ENCODE measurements at places on chromosomes 11 and 22.

DNA sequence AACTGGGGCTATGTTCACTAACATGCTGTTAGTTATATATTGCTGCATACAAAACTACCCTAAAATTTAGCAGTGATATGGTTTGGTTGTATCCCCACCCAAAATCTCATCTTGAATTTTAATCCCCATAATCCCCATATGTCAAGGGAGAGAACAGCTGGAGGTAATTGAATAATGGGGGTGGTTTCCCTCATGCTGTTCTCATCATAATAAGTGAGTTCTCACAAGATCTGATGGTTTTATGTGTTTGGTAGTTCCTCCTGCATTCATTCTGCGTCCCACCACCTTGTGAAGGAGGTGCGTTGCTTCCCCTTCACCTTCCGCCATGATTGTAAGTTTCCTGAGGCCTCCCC lies 10.0 kb upstream of the PATL1 start:
- no peak for DNase-seq

- no peak for DNase-seq
These were observed 70.6 kb downstream of the ADM start for GRCh38 chr11:10375280-10375971.

DNA sequence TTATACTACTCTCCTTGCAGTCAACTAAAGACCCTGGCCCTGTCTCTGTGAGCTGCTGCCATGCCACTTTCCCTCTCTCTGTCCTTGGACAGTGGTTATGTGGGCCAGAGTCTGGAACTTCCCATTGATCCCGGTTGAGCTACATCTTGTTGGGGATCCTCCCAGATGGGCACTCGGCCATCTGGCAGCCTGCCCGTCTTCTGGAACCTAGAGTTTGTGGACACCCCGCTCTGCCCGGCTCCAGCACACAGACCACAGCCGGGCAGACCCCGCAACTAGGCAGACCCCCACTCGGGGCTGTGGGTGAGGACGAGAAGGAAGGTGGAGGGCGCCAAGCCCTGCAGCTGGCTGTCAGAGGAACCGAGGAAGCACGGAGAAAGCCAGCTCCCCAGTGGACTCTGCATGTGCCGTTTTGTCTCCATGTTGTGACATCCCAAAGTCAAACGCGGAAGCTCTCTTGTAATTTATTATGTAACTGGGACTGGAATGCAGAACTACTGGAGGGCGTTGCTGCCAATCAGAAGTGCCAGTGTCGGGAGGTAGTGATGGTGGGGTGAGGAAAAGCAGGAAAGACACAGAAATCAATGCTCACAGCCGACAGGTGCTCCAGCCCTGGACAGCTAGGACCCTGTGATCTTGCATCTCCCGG lies 207.7 kb downstream of the CEP164 start:
- no peak for DNase-seq

DNA sequence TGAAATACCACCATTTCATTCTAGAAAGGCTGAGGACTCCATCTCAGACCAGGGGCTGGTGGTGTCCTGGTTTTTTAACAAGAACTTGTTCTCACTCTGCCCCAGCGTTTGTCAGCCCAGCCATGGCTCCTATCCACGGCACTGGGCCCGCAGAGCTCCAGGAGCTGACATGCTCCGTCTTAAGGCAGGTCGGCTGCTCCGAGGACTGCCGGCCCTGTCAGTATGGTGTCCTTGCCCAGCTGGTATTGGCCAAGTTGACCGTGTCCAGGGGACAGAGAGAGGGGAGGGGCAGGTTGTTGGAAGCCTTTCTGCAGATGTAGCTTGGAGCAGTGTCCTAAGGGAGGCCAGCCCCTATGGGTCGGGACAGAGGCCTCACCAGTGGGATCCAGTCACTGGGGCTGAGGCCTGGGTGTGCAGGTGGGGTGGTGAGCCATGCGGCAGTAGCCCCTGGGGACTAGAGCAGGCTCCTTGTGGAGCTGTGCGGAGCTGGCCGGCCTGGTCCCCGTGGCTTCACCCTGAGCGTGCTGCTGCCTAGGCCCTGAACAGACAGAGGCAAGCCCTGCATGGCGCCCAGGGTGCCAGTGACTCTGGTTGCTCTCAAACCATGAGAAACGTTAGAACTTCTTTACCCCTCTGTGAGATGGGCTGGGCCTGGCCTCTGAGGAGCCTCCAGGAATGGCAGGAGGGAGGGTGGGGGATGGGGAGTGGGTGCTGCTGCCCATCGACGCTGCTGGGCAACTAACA lies 39.9 kb upstream of the KCNQ1OT1 start:
- no peak for DNase-seq

DNA sequence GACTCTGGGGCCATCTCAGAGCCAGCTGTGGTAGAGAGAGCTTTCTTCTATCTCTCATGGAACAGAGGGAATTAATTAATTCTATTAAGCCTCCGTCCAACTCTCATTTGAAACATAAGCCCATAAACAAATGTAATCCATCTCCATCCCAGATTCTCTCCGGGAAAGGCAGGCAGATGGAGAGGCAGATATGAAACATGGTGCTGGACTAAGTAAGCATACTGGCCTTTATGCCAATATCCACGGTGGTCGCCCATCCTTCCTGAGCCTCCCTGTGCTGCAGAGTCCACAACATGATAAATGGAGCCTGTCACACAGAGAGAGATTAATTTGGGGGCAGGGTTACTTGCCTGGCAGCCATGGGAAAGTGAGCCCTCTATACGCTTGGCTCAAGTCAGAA lies 44.8 kb downstream of the PRR5L start:
- no peak for DNase-seq

DNA sequence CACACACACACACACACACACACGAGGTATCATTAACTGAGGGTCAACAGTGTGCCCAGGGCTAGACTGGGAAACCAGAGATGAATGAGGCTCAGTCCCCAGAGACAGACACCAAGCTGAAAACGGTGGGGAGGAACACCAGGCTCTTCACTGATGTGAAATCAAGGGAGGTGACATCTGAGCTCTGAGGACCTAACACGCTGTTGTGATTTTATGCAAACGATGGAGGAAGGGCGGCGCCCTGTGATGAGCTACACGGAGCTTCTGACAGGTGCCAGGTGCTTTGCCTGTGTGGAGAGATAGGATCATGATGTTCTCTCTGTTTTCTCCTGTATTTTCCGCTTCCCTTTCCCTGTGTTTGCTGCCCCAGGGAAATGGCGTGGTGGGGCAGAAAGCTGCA lies 6.5 kb upstream of the CYB5R3 start:
- DNase-seq: no peak

DNA sequence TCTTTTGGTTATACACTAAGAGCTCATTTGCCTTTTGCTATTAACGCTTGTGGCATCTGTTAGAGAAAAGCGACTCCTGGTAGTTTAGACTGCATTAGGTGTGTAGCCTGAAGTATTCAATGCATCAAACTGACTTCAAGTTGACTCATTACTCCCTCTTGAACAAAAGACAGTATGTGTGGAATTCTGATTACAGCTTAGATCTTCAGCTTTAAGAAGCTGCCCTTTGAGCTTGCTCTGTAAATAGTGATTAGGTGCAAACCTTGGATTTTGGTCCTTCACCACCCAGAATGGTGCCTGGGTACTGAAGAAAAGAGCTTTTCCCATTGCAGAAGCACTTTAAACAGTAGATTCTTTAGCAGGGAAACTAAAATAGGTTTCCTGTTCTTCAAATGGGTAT lies 62.1 kb downstream of the FAT3 start:
- DNase-seq: no peak

GRCh38 chr11:112229746-112230433 lies 3.7 kb downstream of the PTS start:
- DNase-seq: no peak

DNA sequence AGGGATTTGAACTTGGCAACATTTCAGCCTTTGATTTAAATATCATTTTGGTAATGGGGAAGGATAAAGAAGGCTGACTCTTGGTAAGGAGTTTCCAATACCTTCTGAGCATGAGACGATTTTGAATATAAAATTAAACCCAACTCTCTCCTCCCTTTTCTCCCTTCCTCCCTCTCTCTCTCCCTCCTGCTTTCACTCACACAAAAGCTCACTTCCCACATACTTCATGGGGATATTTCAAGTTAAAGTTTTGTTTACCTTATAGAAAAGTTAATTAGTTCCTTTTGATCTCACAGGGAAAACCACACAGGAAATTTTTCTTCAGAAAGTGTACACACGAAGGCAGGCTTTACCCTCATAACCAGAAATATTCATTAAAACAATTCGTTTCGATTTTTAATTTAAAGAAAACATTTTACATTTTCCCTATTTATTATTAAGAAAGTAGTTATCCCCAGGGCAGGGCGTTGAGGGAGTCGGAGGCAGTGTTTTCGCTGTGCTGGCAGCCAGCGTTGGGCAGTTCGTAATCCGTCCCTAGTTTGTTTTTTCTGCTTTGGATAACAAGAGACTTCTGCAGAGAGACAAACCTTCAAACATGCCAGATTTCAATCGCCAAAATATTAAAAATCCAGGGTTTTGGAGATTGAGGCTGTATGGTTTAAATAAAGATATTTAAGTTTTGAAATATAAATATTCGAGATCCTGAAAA lies 25.3 kb upstream of the ALX4 start:
- no peak for DNase-seq

DNA sequence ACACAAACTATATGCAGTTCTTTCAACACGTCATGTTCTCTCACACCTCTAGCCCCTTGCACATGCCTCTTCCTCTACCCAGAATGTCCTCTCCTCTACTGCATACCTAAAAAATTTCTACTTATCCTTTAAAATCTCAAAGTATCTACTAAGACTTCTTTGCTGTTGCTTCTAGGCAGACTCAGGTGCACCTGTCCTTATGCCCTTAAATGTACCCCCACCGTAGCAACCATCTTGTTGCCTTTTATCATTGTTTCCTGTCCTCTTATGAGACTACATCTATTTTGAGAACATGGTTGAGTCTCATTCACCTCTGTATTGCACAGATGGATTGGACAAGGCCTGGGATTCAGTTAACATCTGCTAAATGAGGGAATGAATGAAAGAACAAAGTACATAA lies 134.1 kb downstream of the SERGEF start:
- DNase-seq: no peak

- DNase-seq: no peak
These were observed 66.1 kb downstream of the SCN3B start for GRCh38 chr11:123588117-123588863.

DNA sequence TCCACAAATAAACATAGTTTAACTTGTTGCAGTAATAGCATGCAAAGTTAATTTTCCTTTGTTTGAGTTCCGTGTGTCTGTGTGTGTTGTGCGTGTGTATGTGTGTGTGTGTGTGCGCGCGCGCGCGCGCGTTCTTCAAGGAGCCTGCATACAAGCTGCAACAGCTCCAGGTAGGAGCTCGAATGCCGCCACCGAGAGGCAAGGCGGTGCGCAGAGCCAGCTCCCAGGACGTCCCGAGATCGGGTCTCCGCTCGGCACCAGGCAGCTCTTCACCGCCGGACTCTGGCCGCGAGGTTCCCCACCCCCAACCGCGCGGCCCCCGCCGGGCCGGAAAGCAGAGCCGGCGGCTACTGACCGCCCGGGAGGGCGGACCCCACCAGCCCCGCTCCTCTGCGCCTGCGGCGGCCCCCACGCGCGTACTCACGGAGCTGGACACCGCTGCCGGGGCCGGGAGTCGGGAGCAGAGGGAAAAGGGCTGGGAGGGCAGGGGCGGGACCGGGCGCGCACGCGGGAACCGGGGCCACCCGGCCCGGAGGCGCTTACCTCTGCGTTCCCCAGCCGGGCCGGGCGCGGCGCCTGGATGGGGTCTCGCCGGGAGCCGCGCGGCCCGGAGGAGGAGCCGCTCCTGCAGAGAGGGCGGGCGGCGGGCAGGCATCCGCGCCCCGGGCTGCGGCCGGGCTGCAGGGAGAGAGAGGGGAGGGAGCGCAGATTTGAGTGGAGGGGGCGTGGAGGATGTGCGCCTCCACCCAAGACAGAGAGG lies 40.4 kb upstream of the AKIP1 start:
- no peak for DNase-seq

GRCh38 chr22:45317551-45318167 lies 7.9 kb downstream of the FAM118A start:
- no peak for DNase-seq

DNA sequence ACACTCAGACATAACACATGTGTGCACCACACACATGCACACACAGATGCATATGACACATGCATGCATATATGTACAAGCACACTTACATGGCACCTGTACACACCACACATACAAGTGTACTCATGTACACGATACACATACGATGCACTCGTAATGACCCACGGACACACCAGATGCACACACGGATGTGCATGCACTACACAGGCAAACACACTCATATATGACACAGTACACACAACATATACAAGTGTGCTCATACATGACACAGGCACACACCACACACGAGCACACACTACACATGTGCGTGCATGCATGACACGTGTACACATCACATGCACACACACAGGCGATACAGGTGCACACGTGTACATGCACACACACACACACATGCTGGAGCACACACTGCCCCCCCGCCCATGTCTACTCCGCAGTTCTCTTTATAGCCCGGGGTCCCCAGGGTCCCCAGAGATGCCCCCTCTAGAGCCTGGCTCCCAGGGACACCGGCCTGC lies 4.8 kb upstream of the TH start:
- DNase-seq: no peak

- DNase-seq: no peak
These were observed 125.0 kb downstream of the CCDC81 start for GRCh38 chr11:86499723-86500129.

- no peak for DNase-seq
These were observed 766 bp downstream of the IZUMO1R start for GRCh38 chr11:94305146-94305545.

DNA sequence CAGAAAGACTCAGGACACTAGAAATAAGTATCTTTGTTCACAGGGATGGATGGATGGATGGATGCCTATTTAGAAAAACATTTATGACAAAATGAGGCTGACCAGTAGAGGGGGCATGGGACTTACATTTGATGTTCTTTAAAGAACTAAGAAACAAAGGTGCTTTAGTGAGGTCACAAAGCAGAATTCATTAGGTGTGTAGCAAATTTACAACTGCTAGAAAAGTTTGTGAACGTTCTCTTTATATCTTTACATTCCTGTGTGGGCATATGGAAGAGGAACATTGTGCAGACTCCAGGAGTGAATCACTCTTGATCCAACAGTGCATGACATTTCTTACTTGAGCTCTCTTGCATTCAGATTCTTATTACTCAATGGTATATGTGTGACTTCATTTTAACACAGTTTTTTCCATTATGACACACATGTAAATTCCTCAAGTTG lies 15.8 kb upstream of the SIK2 start:
- DNase-seq: no peak

- no peak for DNase-seq
These were observed 2.5 kb upstream of the TTLL8 start for GRCh38 chr22:50060441-50061140.

GRCh38 chr11:129731316-129731715 lies 84.3 kb upstream of the TMEM45B start:
- DNase-seq: no peak

DNA sequence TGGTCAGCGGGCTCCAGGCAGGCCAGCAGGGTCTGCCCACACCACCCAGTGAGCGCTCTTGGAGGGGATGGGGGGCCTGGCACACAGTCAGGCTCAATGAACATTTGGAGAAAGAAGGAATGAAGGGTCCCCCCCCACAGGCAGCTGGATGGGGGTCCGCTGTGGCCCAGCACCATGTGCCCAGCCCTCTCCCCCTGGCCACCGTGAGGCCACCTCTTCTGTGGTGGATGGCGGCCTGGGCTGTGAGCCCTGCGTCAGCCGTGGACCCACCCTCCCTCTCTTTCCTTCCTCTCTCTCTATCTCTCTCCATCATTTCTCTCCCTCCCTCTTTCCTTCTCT lies 35.1 kb upstream of the MUC5AC start:
- DNase-seq: no peak

- DNase-seq: no peak
These were observed 198.5 kb upstream of the CTSC start for GRCh38 chr11:88535916-88536547.
